DND-41 (cell line): ENCODE measurements at places on chromosomes 16 and 17.

DNA sequence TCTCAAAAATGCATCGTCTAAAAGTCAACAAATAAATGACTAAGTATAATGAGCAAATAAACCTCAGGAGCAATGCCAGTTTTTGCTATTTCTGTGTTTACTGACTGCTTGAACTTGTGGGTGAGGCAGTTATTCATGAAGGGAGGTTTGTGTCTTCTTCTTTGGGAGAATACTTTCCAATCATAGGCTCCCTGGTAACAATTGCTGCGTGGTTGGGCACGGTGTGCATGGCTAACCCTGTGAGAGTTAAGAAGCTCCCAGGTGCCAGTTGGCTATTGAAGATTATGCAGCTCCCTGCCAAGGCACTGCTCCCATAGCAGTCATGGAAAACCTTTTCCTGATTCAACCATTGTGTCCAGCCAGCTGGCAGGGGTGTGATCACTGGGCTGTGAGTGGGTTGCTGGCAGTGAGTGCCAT is 775.9 kb upstream of the GOT2 start:
- no peaks in the 10 kb centered on the region for H3K27me3 ChIP-seq
- H3K4me1 ChIP-seq: no peaks in the 10 kb centered on the region
- H3K27ac ChIP-seq: no peak overlapping the region
- no peak for DNase-seq
- no peaks in the 10 kb centered on the region for H3K36me3 ChIP-seq

DNA sequence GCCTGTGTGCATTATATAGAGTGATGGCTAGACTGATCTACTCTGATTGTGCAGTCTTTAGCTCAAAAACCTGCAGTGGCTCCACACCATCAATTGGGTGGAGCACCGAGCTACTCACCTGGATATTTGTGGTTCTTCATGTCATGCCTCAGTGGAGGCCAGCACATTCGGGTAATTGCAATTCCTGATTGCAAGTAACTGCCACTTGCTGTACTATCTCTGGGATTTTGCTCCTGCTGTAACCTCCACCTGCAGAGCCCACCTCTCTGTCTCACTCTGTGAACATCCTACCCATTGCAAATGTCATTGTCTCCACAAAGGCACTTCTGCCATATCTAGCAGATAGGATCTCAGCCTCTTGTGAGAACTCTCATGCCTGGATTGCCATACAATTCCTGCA is 1.7 kb upstream of the CCL1 start:
- DNase-seq: peak; percentile 56
- H3K4me3 ChIP-seq: no peak overlapping the region
- peak overlapping the region; percentile 99 for H3K27ac ChIP-seq
- H3K36me3 ChIP-seq: no peaks in the 10 kb centered on the region

DNA sequence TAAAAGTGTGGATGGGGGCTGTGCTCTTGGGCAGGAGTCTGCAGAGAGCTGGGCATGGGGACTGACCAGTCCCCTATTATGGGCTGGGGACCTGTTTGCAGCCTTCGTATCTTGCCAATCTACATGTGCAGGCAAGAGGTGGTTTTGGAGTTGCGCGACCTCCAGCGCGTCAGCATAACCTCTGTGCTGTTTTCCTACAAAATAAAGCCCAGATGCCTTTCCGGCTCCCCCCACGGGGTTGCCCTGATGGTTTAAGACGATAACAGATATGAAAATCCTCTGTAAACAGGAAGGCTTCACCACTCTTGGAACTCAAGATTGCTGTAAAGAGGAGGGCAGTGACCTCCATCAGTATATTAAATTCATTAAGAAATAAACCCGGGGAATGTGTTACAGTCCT is 16.5 kb upstream of the SPPL2C start:
- no peaks in the 10 kb centered on the region for H3K4me1 ChIP-seq
- peaks cover 17% of the 10 kb centered on the region for H3K27me3 ChIP-seq
- H3K4me3 ChIP-seq: no peak overlapping the region
- no peak for DNase-seq

DNA sequence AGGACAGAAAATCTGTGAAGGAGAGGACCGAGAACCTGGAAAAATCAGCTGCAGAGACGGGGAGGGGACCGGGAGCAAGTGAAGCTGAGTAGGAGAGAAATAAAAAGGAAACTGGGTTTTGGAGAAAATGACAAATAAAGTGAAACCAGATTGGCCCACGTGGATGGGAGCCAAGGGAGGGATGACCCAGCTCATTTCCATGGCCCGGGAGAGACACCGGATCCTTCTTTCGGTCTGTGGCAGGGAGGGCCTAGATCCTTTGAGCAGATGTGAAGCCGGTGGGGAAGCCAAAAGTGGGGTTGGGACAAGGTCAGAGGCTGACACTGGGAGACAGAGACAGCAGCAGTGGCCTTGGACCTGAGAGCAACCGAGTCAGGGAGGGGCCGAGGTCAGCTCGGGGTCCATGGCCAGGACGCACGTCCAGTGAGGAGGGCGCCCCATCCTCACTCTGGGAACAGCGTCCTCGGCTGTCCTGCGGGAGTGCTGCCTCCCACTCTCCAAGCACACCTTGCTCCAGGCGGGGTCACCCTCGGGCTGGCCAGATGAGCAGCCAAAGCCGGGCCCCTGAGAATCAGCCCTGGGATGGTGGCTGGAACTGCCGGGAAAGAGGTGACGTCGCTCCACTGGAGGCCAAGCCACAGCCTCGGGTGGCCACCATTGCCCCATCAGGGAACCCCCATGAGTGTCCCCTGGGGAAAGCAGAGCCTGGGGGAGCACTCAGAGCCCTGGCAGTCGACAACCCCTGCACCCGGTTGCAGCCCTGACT is 50.8 kb upstream of the CDR2 start:
- no peak overlapping the region for H3K27ac ChIP-seq
- DNase-seq: no peak
- no peaks in the 10 kb centered on the region for H3K4me1 ChIP-seq
- no peak overlapping the region for H3K4me3 ChIP-seq
- peaks cover 36% of the 10 kb centered on the region for H3K36me3 ChIP-seq

- no peaks in the 10 kb centered on the region for H3K4me1 ChIP-seq
- no peaks in the 10 kb centered on the region for H3K36me3 ChIP-seq
- no peak for DNase-seq
These were observed 15.5 kb upstream of the RBFOX3 start for GRCh38 chr17:79626156-79626890.

DNA sequence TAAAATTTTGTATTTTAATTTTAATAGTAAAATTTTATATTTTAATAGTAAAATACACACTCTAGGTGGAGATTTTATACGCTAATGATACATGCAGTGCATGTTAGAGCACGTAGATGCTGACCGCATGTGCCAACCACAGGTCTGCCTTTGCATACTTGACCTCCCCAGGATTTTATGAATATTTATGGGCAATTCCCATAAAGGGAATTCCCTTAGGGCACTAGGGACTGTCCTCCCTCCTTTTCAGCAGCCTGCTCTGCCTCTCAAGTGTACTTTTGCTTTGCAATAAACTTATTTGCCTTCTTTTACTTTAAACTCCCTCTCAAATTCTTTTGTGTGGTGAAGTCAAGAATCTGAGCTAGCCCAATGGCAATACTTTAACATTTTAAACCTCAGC is 217.7 kb upstream of the CDH8 start:
- no peak for DNase-seq
- H3K36me3 ChIP-seq: no peaks in the 10 kb centered on the region
- no peak overlapping the region for H3K27ac ChIP-seq
- H3K4me1 ChIP-seq: no peaks in the 10 kb centered on the region
- no peaks in the 10 kb centered on the region for H3K27me3 ChIP-seq
- no peak overlapping the region for H3K4me3 ChIP-seq

DNA sequence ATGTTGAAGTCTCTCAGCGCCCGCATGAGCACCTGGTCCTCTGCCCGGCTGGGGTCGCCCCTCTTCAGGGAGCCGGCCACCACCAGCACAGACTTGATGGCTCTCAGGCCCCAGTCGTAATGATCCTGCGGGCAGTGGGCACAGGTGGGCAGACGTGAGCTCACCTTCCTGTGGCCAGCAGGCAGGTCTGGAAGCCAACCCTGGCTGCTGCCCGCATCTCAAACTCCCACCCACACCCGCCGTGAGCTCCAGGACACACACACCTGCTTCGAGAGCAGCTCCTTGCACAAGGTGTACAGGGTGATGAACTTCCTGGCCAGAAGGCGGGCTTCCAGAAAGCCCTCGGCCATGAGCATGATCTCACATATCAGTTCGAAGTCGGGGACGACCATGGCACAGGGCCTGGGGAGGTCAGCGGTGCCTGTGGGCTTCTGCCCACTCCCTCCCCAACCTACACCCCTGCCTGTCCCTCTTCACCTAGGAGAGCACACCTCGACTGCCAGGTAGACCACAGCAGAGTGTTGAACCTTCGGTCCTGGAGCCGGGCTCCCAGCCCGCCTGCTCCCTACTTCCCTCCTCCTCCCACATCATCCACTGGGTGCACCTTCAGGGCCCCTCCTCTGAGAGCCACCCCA is 82.4 kb downstream of the DNAH17 start:
- DNase-seq: no peak
- H3K4me3 ChIP-seq: no peak overlapping the region
- H3K27ac ChIP-seq: no peak overlapping the region
- no peaks in the 10 kb centered on the region for H3K27me3 ChIP-seq
- no peaks in the 10 kb centered on the region for H3K4me1 ChIP-seq
- H3K36me3 ChIP-seq: no peaks in the 10 kb centered on the region

- H3K4me3 ChIP-seq: no peak overlapping the region
- no peaks in the 10 kb centered on the region for H3K36me3 ChIP-seq
- no peak for DNase-seq
- no peaks in the 10 kb centered on the region for H3K4me1 ChIP-seq
These were observed 29.0 kb upstream of the GAA start for GRCh38 chr17:80072410-80072809.

GRCh38 chr17:3972281-3972731 is 8.1 kb upstream of the ATP2A3 start:
- peak overlapping the region; percentile 22 for H3K27ac ChIP-seq
- H3K36me3 ChIP-seq: no peaks in the 10 kb centered on the region
- H3K4me3 ChIP-seq: peak overlapping the region; percentile 34
- H3K27me3 ChIP-seq: no peaks in the 10 kb centered on the region

DNA sequence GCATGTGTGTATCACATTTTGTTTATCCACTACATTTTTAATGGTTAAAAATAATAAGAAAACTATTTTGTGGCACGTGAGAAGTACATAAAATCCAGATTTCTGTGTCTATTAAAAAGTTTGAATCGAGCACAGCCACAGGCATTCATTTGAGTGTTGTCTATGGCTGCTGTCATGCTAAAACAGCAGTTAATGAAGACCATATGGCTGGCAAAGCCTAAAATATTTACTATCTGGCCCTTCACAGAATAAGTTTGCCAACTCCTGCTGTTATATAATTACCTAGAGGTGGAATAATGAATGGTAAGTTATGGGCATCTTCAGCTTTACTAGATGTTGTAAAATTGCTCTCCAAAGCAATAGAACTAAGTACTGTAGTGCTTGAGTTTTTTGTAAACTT is 30.5 kb downstream of the TMEM98 start:
- H3K36me3 ChIP-seq: no peaks in the 10 kb centered on the region
- no peak overlapping the region for H3K4me3 ChIP-seq
- H3K27ac ChIP-seq: no peak overlapping the region
- peaks cover 8% of the 10 kb centered on the region for H3K27me3 ChIP-seq
- no peaks in the 10 kb centered on the region for H3K4me1 ChIP-seq
